Tibial nerve (tissue), 4 donors: ENCODE measurements at places on chromosomes 2 and 18.

DNA sequence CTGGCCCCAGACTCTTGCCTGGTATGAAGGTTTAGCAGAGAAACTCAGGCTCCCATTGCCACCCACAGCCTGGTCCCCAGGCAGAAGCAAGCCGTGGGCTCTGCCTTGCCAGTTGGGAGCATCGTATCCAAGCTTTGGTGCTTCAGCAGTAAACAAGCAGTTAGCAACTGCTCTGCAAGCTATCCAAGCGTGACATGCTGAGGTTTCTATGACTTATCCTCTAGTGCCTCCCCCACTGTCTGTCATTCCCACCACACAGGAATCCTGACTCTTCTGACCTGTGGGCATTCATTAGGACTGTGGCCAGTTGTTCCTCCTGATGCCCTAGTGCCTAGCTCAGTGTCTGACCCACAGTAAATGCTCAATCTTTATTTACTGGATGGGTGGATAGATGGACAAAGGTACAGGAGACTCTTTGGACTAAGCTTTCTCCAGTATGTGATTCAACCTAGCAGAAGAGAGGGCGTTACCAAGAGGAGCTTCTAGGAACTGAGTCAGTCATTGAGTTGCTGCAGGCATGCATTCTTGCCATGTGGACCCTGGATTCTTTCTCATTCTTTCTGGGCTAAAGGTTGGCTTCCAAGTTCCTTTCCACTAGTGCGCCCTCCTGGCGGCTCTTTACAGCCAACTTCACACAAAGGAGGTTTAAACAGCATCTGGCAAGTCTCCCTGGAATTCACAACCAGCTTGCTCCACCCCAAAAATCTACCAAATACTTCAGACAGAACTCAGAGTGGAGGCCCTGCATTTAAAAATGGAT, 40.6 kb upstream of the MRPL19 start:
- DNase-seq: no peak

DNA sequence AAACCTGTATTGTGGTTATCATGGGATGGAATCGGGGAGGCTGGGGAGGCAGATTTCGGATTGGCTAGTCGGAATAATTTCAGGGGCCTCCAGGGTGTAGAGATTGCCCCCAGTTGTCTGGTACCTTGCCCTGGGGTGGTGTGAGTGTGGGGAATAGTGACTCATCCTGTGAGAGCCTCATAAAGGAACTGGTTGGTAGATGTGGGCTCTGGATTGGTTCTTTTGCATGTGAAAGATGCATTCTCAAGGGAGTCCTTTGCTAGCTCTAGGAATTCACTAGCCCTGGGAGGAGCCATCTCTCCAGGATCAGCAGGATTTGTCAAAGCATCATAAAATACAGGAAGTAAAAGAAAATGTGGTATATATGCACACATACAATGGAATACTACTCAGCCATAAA, 331.6 kb downstream of the SETBP1 start:
- no peak for DNase-seq

- no peak for DNase-seq
Observed at GRCh38 chr2:83850071-83850725, 608.9 kb downstream of the SUCLG1 start.

- no peak for DNase-seq
Observed at GRCh38 chr2:233938676-233939370, 21.6 kb downstream of the TRPM8 start.
